ENCODE measurements at places on chromosomes 1 and 21.
A peak's percentile ranks its signal among the peaks of the same experiment; 100 is the strongest.

- no peak for DNase-seq
These were observed 42.3 kb downstream of the PLEKHO1 start for GRCh38 chr1:150192012-150192411.

- peak; percentile 74 for DNase-seq
These were observed at the start of gene KIAA1614 for GRCh38 chr1:180912801-180913565. Gene KIAA1614, plus strand, starts transcription at chr1:180912897. Its CDS starts 347 bp downstream, at chr1:180913244.

GRCh38 chr1:21449906-21450305 is 10.0 kb downstream of the NBPF3 start:
- no peak for DNase-seq

- no peak for DNase-seq
These were observed 228.4 kb upstream of the POU3F1 start for GRCh38 chr1:38274974-38275373.

DNA sequence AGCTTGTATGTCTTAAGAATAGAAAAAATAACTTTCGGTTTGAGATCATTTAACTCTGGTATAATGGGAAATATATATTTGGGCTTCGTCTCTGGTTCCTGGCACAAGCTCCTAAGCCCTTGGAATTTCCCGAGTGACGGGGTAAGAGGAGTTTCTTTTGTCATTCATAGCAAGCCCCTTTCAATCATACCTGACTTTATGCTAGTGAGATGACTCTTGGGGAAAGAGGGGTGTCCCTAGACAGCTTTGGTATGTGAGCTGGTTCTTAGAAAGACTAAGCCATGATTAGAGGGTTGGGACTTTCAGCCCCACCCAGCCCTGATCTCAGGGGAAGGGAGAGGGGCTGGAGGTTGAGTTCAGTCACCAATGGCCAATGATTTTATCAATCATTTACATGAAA is 13.9 kb upstream of the MTARC1 start:
- no peak for DNase-seq

GRCh38 chr1:76587212-76587611 is 280.1 kb upstream of the ST6GALNAC5 start:
- DNase-seq: no peak

GRCh38 chr1:86423873-86424272 is at the start of gene CLCA2:
Gene CLCA2, plus strand, starts transcription at chr1:86424171. Its CDS starts 77 bp downstream, at chr1:86424248.
- DNase-seq: no peak

GRCh38 chr1:67807282-67807681 is 26.0 kb downstream of the GNG12 start:
- no peak for DNase-seq

DNA sequence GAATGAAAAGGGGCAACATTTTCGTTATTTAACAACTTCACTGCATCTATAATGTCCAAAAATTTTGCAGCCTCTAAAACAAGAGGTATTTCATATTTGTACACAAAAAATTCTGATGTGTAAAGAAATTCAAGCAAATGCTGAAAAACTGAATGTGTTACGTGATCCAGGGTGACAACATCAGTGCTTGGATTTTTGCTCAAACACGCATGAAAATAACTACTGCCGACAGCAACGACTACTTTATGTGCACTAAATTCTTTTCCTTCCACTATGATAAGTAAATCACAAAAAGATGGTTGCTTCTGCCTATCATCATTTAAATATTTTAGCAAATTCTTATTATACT is 53.4 kb upstream of the ASPM start:
- DNase-seq: no peak

- no peak for DNase-seq
These were observed 76.0 kb upstream of the NEK2 start for GRCh38 chr1:211751438-211751837.

- no peak for DNase-seq
These were observed 15.6 kb upstream of the CA6 start for GRCh38 chr1:8930116-8930515.

GRCh38 chr1:81505831-81506230 is 294.9 kb upstream of the ADGRL2 start:
- no peak for DNase-seq

- DNase-seq: peak; percentile 97
These were observed 37.3 kb downstream of the NENF start for GRCh38 chr1:212470059-212470458.

- no peak for DNase-seq
These were observed 108.8 kb downstream of the KIF26B start for GRCh38 chr1:245263529-245264095.

DNA sequence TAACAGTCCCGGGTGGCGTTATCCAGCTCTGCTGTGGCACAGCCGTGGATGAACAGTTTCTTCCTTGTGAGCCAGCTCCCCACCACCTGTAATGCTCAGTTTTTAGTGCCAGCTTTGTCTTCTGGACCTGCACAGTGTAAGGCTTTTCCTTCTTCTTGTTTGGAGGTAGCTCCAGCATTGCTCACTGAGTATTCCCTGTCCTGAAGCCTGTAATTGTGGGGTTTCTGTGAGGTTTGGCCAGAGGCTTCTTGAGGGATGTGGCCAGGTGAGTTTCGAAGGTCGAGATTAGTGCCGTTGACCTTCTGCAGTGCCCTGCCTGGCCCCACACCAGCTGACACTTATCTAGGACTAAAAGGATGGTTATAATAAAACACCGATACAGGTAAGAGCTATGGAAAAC is 75.0 kb downstream of the PBX1 start:
- DNase-seq: no peak

- DNase-seq: no peak
These were observed 128.6 kb downstream of the LHX4 start for GRCh38 chr1:180358649-180359048.

- DNase-seq: no peak
These were observed 106.7 kb downstream of the MIS18A start for GRCh38 chr21:32172106-32172505.

DNA sequence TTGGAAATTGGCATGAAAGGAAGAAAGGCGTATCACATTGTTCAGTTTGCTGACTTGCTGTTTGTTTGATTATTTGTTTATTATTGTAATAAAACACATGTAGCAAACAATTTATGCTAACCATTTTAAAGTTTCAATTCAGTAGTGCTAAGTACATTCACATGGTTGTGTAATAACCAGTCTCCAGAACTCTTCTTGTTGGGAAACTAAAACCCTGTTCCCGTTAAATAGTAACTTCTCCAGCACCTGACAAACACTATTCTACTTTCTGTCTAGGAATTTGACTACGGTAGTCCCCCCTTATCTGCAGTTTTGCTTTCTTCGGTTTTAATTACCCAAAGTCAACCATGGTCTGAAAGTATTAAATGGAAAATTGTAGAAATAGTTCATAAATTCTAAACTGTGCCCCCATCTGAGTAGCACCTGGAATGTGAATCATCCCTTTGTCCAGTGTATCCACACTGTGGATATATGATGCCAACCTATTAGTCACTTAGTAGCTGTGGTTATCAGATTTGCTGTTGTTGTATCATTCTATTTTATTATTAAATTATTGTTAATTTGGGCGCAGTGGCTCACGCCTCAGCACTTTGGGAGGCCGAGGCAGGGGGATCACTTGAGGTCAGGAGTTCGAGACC is 5.5 kb downstream of the MORC3 start:
- DNase-seq: no peak

GRCh38 chr1:207052911-207053769 is at the start of gene PFKFB2:
Gene PFKFB2, plus strand, starts transcription at chr1:207053275. Its CDS starts 1,443 bp downstream, at chr1:207054718.
- peak; percentile 97 for DNase-seq

DNA sequence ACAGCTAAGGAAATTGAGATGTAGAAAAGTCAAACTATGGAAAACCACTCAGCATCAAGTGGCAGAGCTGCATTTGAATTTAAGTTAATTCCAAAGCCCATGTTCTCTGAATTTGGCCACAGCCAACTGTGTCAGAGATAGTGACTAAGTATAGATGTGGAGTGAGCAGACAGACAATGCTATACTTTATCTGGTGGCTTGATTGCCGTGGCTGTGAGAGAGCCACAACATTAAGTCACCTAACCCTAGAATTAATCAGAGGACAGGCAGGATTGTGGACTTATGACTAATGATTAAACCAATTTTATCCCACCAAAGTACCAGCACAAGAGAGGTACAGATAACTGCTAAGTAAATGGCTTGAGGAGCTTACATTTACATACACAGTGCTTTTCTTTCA is 209.8 kb downstream of the TPR start:
- DNase-seq: no peak

DNA sequence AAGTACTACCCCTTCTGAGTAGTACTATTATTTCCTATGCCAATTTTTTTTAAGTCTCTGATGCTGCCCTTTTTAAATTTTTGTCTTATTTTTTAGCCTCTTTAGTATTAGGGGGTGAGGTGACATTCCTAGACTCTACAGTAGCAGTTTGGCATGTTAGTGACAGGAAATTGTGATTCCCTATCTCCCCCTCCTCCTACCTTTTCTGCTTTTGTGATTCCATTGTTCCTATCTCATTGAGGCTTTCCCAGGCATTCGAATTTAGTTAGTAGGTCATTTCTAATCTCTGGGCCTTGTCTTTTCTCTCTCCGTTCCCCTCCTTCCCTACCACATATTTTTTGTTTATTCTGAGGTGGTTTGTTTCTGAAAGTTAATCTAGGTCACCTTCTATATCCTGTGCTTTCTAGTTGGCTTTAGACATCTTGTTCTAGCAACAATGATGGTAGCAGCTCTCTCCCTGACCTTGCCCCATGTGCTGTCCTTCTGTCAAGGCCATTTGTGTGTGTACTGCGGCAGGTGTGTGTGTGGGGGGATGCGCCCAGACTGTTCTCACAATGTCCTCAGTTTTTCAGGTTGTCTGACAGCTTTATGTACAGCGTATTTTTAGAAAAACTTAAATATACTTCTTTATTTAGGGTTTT is 21.5 kb downstream of the SEMA6C start:
- DNase-seq: no peak

- no peak for DNase-seq
These were observed 881.0 kb downstream of the AMY1C start for GRCh38 chr1:104630567-104631149.

DNA sequence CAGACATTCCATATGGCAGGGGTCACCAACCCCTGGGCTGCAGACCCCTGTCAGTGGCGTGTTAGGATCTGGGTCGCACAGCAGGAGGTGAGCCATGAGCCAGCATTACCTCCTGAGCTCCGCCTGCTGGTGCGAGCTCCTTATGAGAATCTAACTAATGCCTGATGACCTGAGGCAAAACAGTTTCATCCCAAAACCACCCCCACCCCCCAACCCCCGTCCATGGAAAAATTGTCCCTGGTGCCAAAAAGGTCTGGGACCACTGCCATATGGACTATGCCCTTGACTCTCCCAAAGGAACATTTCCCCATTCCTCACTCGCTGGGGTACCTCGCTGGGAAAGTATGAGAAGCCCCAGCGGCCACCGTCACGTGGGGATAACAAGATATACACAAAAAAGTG is 6.4 kb upstream of the CPT2 start:
- no peak for DNase-seq

- no peak for DNase-seq
These were observed 6.1 kb upstream of the PHLDA3 start for GRCh38 chr1:201475130-201475529.

DNA sequence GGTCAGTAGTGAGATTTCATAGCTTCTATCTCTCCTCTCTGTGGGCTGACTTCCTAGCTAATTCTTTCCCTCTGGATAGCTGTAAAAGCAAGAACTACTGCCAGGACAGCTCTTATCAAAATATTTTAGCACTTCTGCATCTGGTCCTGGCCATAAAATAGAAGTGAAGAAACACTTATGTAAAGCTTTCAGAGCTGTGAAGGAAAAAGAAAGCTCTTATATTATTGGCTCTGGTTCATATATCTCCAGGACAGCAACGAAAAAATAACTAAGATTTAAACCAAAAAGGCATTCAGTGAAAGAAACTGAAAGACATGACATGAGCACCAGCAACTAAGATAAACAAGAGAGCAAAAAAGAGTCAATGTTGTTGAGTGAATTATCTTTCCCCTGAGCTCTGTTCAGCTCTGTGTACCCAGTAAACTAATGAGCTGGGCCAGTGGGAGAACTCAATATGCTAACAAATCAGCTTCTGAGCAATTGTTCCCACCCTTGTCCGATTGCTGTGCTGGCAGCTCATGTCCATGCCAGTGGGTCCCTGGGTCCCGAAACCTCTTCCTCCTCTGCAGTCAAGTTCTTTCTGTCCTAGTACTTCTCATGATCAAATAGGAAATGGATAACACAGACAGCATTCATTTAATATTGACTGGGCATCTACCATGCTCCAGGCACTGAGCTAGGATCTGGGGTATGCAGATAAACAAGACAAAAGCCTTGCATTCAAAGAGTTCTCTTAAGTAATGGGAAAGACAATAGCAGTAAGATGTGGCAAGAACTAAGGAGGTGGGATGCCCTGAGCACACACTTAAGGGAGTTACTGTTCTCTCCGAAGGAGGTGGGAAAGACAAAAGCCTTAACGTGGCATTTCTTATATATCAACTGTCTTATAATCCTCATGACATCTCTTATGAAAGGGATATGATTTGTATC is 45.3 kb upstream of the MAN1A2 start:
- DNase-seq: no peak

DNA sequence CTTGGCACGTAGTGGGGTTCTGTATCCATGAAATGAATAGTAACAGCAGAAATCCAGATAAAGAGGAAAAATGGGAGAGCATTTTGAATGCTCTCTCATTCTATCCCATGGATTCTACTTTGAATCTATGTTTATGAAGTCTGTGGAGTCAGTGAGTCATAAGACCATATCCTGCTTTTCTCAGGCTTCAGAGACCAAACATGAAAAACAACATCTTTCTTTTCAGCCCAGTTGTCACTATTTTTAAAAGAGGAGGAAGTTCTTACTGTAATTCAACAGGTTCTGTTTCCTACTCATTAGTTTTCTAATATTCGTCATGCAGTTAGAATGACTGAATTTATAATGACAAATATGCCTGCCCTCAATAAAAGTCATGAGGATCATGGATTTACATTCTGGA is 39.4 kb upstream of the CD55 start:
- DNase-seq: no peak

DNA sequence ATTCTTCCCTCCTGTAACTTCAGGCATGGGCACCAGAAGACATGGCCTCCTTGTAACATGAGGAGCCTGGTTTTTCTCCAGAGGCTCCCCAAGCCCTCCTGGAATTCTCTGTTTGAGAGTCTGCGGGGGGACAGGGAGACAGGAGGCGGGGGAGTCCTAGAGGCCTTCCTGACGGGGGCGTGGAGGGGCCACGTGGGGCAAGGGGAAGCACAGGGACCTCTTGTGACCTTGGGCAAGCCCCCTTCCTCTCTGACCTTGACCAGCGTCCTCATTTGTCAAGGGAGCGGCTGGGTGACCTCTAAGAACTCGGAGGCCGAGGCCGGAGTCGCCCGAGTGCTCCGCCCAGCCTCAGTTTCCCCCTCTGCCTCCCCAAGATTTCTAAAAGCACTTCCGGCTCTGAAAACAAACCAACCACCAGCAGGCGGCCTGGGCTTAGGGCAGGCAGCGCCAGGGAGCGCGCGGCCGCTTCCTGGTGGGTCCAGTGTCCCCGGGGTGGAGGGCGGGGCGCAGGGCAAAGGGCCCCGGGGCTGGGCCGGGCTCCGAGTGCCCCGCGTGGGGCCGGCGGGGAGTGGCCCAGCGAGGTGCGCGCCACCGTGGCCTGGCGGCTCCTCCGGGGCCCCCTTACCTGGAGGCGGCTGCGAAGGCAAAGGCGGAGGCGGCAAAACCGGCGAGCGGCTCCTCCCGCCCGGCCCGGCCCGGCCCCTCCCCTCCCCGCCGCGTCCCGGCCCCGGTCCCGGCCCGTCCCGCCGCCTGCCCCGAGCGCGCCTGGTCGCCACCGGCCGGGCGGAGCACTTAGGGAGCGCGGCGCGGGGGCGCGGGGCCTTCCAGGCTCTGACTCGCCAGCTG is at the start of gene TMCO4:
TSS of gene TMCO4 (minus strand) at position 687 of the 846 bp plus-strand sequence. CDS start 19,158 bp downstream, outside the sequence.
- no peak for DNase-seq

All from coronary artery (tissue), 2 donors.